ENCODE measurements at places on chromosomes 1 and 21. TPM values are rescaled to one million over a fixed set of nuclear protein-coding genes. Genes with fewer than 3 reads are reported as not detected.

Gene GNAI3
- total RNA-seq = 14.1 TPM

Gene PGLYRP3
- total RNA-seq = not detected

Gene NID1
- total RNA-seq = 19.2 TPM

Gene ANKRD65
- 2.7 TPM for total RNA-seq

Gene PPFIA4
- 11.6 TPM for total RNA-seq

Gene MEX3A
- 19.0 TPM for total RNA-seq

DNA sequence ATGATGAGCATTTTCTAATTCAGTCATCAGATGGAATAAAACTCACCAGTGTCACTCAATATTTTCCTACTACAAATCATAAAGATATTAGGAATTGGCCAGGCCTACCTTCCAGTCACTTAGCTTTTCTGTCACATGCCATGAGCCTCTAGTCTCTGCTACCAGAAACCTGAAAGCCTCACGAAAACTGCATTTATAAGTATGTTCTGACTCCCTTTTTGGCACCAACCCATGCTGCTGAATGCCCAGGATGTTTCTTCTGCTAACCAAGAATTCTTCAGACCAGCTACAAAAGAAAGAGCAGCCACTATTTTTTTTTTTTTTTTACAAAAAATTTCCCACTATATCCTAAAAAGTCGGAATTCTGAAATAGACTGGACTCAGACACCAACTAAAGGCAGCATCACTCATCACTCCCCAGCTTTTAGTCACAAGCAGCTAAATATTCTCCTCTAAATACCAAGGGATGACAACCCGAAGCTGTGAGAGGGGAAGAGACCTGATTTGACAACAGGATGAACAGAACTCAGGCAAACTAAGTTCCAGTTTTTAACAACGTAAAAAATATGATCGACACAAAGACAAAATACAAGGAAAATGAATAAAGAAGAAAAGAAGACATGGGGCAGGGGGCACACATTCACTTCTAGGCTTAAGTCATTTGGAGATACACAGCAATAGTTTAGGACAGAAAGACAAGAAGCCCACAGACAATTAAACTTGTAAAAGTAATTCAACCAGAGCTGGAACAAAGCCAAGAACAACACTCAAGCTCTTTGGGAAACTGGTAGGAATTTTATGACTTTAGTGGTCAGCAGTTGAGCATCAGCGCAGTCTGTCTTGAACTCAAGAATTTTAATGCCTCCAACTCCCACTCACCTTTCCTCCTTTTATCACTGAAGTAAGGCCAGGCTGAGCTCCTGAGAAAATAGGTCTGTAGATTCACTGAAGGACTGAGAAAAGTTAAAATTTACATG, 1.7 kb downstream of the DCAF8 start:
- DNase-seq = peak; percentile 73

DNA sequence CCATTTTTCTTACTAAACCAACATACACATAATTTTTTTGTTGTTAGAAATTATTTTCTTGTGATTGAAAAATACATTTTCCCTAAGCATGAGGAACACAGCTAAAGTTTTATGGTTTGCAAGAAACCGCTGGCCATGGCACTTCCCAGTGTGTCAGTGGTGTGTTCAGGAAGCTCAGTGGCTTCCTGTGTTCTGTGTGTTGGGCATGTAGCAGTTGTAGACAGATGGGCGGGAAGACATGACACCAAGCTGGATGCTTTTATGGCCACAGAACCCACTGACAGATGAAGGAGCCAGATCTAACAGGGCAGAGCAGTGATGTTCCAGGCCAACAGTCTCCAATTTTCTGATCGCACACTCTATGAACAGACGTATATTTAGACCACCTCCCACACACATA, 119.8 kb downstream of the GALNT2 start:
- DNase-seq = no peak

GRCh38 chr1:215146240-215146975, 63.9 kb downstream of the KCNK2 start:
- no peak for DNase-seq

- no peak for DNase-seq
Measured at GRCh38 chr1:54575161-54575560, 27.1 kb downstream of the ACOT11 start.

GRCh38 chr1:74223453-74223852, 11.7 kb upstream of the TNNI3K start:
- DNase-seq = no peak

- no peak for DNase-seq
Measured at GRCh38 chr1:21212126-21212525, 35.4 kb upstream of the EIF4G3 start.

GRCh38 chr1:115300087-115300876, 37.8 kb downstream of the NGF start:
- DNase-seq = no peak

GRCh38 chr1:61828805-61829204, 86.5 kb downstream of the PATJ start:
- no peak for DNase-seq

GRCh38 chr1:89877756-89878155, 56.9 kb downstream of the LRRC8D start:
- DNase-seq = no peak

DNA sequence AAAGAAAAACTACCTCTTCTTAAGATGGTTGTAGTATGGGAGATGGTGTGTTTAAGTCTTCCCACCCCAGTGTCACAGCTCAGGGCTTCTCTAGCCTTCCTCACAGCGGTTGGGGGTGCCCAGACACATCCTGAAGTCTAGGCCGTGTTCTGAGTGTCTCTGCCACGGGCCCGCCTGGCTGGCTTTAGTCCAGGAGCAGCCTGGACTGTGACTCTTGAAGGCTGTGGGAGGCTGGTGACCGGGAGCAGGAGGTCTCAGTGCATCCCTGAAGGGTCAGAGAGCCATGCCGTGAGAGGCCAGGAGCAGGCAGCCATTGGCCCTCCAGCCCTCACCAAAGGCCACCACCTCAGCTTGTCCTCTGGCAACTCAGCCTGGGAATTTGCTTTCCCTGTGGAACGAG, 4.5 kb downstream of the EPHX1 start:
- DNase-seq = no peak

DNA sequence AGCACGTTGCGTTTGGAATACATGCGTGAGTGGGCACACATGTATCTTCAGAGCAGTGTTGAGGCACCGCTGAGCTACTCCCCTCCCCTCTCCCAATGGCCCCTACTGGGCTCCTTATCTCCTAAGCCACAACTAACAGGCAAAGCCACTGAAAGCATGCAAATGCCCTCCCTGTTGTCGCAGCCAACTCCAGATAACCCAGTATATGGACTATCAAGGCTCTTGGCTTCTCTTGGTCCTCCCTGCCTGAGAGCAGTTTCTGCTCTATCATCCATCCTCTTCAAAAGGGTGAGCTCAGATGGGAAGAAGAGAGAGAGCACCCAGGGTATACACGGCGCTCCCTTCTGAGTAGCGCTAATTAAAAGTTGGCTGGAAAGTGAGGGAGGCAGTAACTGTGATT, 58.5 kb upstream of the CNTN2 start:
- DNase-seq = no peak

DNA sequence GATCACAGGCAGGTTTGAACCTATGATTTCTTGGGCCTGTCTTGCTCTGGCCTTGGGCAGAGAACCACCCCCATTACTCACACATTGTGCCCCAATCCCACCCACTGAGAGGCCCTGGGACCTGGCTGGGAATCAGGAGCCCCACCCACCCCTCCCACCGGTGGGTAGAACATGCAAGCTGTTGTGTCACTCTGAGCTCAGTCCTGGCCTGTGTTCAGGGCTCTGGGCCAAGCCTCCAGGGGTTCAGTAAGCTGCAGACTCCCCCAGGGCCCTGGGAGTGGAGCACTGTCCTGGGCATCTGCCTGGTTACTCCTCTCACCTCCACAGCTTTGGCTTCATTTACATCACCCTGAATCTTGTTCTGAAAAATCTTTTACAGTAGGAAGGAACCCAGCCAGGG, 270.5 kb downstream of the RRAGC start:
- DNase-seq = no peak

Data from epithelial cell of proximal tubule (primary cell).